ENCODE measurements at places on chromosomes 16 and 17. TPM values are rescaled to one million over a fixed set of nuclear protein-coding genes. Genes with fewer than 3 reads are reported as not detected.

DNA sequence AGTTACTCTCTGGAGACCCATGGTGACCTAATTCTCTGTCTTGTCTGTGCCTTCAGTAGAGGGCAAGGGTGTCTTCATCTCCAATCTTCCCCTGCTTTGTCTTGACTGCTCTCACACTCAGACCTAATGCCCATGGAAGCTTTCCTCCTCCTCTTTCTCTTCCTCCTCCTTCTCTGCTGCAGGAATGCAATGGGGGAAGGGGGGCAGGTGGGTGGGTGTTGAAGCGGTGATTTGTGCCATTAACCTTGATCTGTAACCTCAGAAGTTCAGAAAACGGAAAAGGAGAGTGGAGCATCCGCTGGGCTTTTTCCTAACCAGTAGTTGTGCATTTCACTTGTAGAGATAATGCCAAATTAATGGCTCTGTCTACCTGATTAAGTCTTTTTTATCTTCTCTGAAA, 172.3 kb upstream of the CDH11 start:
- DNase-seq: no peak
- no peaks in the 10 kb centered on the region for H3K36me3 ChIP-seq
- H3K4me1 ChIP-seq: no peaks in the 10 kb centered on the region
- no peak overlapping the region for H3K4me3 ChIP-seq
- no peak overlapping the region for H3K27ac ChIP-seq

DNA sequence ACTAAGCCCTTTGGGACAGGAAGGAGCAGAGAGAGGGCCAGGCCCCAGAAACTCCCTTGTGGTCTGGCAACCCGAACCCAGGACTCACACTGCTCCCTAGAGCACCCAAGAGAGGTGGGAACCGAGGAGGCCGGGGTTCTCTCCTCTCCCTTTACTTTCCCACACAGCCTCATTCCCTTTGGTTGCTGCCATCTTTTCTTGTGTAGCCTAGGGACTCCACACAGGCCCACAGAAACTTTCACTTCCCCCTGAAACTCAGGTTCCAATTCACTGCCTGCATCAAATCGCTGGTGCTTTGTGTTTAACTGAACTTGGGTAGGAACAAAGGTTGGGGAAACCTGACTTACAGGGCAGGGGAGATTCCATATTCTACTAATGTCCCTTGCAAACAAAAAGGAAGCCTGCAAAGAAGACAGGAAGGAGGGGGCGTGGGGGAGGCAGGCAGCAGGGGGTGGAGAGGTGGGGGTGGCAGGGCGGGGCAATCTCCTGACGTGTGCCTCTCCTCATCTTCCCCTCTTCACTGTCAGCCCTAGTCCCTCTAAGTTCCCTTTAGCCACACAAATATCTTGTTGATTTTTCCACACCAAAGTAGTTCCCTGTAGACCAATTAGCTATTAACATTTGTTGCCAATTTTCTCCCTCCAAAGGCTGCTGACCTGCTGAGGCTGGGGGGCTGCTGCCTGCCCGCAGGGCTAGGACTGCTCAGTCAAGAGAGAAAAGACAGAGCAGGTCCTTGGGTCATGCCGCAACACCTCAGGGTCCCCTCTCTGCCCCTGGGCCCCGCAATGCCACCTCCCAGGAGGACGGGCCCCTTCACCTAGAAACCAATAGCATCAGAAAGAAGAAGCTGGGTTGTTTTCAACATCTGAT, 8.0 kb downstream of the ST3GAL2 start:
- no peak overlapping the region for H3K27ac ChIP-seq
- no peak for DNase-seq
- no peak overlapping the region for H3K4me3 ChIP-seq
- H3K36me3 ChIP-seq: no peaks in the 10 kb centered on the region

DNA sequence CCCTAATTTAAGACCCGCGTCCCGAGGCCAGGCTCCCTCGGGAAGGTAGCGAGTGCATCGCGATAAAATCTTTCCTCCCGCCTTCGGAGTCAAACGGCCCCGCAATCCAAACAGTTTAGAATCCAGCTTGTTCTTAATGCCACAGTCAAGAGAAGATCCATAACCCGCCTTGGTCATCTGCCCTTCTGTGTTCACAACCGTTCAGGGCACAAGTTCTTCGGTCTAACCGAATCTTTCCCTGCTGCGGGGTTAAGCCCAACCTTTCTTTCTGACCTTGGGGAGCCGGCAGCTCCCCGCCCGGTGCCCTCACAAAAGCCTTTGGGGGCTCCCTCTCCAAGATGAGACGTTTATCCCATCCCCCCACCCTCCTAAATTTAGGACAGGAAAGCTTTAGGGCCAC, 30.3 kb downstream of the CPSF4L start:
- H3K4me1 ChIP-seq: peaks cover 8% of the 10 kb centered on the region
- peak overlapping the region; percentile 81 for H3K4me3 ChIP-seq
- H3K36me3 ChIP-seq: peaks cover 1% of the 10 kb centered on the region
- no peaks in the 10 kb centered on the region for H3K27me3 ChIP-seq
- no peak for DNase-seq

- H3K27ac ChIP-seq: no peak overlapping the region
- H3K27me3 ChIP-seq: no peaks in the 10 kb centered on the region
- H3K4me3 ChIP-seq: no peak overlapping the region
These were observed 33.1 kb downstream of the SMARCE1 start for GRCh38 chr17:40614431-40615067.

DNA sequence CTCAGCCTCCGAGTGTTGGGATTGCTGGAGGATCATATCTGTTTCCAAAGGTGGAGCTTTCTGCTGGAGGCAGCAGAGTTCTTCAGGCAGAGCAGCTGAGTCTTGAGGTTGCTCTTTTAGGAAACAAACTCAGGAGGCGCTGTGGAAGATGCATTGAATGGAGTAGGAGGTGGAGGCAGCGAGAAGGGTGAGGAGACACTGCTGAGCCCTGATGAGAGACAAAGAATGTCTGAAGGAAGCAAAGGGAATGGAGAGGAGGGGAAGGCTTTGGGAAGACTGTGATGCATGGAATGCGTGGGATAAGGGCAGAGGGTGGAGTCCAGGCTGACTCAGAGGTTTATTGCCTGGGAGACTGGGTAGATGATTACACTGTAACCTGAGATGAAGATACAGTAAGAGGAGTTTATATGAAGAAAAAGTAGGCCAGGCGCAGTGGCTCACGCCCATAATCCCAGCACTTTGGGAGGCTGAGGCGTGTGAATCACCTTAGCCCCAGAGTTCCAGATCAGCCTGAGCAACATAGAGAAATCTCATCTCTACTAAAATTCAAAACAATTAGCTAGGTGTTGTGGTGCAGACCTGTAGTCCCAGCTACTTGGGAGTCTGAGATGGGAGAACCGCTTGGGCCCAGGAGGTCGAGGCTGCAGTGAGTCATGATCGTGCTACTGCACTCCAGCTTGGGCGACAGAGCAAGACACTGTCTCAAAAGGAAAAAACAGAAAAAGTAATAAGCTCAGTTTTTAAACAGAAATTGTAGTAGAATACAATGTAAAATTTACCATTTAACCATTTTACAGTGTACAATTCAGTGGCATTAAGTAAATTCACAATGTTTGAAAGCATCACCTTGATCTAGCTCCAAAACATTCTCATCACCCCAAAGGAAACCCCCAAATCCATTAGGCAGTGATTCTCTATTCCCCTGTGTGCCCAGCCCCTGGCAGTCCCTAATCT, 17.8 kb upstream of the TMEM219 start:
- no peak overlapping the region for H3K27ac ChIP-seq
- no peaks in the 10 kb centered on the region for H3K27me3 ChIP-seq
- H3K4me3 ChIP-seq: no peak overlapping the region
- H3K4me1 ChIP-seq: no peaks in the 10 kb centered on the region

DNA sequence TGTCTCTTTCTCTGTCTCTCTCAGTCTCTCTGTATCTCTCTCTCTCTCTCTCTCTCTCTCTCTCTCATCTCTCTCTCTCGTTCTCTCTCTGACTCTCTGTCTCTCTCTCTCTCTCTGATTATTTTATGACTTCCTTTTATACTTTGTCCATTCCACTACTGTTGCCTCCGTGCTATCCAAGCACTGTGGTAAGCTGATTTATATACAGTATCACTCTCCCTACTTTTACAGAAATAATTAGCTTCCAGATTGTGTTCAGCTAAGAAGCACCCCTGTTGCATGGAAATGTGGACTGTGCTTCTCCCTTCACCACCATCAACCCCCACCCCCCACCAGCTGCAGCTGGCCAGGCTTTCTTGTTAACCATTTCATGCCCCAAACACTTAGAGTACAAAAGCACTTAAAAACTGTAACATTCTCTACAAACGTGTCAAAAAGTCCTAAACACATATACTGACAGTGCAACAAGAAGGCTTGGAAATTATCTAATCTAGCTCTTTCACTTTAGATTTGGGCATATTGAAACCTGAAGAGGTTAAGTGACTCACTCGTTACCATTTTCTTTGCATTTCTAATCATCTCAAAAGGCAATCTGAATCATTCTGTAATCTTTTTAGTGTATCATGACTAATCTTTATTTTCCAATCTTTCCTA, 11.6 kb upstream of the TMEM100 start:
- H3K4me3 ChIP-seq: no peak overlapping the region
- peaks cover 1% of the 10 kb centered on the region for H3K4me1 ChIP-seq
- H3K27me3 ChIP-seq: no peaks in the 10 kb centered on the region
- no peak overlapping the region for H3K27ac ChIP-seq
- DNase-seq: no peak

- no peaks in the 10 kb centered on the region for H3K36me3 ChIP-seq
- DNase-seq: no peak
- H3K4me3 ChIP-seq: no peak overlapping the region
- no peak overlapping the region for H3K27ac ChIP-seq
These were observed 35.8 kb downstream of the GP2 start for GRCh38 chr16:20291208-20292206.

DNA sequence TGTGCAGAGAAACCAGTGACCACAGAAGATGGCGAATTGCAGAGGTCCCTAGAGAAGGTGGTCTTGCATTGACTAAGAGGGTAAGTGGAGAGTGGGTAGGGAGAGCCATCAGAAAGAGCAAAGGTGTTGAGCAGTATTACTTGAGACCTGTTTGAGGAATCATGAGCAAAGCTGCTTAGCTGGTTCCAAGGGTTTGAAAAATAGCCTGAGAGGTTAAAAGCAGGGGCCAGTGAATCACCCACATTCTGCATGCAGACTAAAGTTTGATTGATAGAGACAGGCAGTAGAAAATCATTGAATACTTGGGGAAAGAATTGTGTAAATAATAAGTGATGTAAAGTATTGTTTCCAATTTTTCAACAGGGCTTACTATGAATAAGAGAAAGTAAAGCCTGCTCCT, 34.0 kb upstream of the KCNJ16 start:
- no peaks in the 10 kb centered on the region for H3K27me3 ChIP-seq
- no peaks in the 10 kb centered on the region for H3K36me3 ChIP-seq
- no peak for DNase-seq
- no peak overlapping the region for H3K4me3 ChIP-seq
- H3K4me1 ChIP-seq: no peaks in the 10 kb centered on the region

DNA sequence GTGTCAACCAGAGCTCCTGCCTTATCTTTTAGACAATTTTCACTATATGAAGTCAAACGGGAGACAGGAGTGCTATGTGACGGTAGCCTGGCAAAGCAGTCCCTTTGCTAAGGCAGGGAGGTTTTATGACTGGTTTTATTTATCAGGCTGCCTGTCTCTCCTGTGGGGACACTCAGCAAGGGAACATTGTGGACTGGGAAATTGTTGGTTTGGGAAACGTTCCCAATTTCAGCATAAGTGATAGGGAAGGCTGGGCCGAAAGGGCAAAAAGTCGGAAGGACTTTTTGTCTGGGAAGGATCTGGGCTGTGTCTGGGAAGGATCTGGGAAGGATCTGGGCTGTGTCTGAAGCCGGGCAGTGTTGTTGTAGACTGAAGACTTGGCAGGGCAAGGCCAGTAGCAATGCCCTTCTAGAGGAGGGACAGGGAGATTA, 211.2 kb downstream of the PARN start:
- H3K27me3 ChIP-seq: no peaks in the 10 kb centered on the region
- H3K4me1 ChIP-seq: peaks cover 4% of the 10 kb centered on the region
- H3K27ac ChIP-seq: peak overlapping the region; percentile 23
- no peak overlapping the region for H3K4me3 ChIP-seq

GRCh38 chr16:53090591-53091411, 36.0 kb downstream of the CHD9 start:
- no peak overlapping the region for H3K4me3 ChIP-seq
- no peaks in the 10 kb centered on the region for H3K27me3 ChIP-seq
- DNase-seq: peak; percentile 94
- peaks cover 7% of the 10 kb centered on the region for H3K4me1 ChIP-seq

DNA sequence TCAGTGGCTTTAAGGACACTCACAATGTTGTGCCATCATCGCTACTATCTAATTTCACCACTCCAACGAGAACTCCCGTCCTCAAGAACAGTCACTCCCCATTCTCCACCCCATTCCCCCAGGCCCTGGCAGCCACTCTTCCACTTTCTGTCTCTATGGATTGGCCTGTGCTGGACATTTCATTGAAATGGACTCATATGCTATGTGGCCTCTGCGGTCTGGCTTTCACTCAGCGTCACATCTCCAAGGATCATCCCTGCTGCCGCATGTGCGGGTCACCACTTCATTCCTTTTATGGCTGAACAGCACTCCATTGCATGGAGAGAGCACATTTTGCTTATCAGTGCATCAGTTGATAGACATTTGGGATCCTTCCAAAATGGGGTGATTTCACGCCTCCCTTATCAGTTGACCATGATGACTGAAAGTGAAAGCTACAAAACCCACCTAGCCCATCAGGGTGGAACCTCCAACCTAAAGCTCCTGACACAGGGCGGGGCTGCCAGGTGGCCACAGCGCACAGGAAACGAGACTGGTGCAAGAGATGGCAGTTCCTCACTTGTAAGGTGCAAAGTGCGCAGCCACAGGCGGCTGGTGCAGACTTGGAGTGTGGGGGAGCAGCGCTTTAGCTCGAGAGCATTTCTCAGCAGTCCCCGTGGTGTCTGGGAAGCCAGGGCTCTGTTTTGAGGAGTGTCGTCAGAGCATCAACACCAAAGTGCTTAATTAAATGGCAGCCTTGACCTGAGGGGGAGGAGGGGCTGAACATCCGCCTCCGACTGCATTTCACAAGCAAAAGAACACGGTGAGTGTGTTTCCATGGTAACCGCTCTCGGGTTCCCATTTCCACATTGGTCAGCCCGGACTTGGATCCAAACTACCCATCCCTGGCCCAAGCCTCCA, 23.8 kb downstream of the COTL1 start:
- no peaks in the 10 kb centered on the region for H3K27me3 ChIP-seq
- H3K4me3 ChIP-seq: no peak overlapping the region
- no peaks in the 10 kb centered on the region for H3K4me1 ChIP-seq

The APRT gene
- 60.2 TPM for total RNA-seq

The CDH13 gene
- total RNA-seq: 159 TPM

The ANKRD40CL gene
- not detected for total RNA-seq

The CALB2 gene
- 1.1 TPM for total RNA-seq

The LGALS9B gene
- total RNA-seq: not detected

The MT1A gene
- total RNA-seq: 4.6 TPM
